ENCODE measurements at places on chromosomes 6 and 20.

DNA sequence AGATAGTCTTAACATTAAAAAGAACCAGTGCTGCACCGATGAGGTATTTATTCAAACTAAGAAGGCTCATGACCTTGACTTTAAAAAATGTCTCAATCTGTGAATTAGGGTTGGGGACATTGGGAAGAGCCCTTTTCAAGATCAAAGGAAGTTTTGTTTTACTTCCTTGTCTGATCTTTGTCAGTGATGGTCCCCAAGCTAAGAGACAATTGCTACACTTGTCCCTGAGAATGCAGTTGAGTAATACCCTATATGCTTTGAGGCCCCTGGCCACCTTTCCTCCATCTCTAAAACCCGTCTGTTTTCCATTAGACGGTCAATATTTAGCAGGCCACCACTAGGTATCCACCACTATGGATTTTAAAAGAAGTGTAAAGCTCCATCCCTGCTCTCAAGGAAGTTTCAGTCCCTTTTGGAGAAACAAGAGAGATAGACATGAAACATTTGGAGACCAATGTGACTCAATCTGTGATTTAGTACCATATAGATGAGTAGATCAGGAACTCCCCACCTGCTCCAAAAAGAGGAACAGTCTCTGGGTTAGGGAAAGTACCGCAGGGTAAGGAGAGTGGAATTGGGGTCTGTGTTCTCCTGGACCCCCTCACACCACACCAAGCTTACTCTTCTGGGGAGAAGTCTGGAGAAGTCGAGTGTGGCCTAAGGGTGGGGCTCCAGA, 99.1 kb upstream of the ISM1 start:
- no peak for DNase-seq

DNA sequence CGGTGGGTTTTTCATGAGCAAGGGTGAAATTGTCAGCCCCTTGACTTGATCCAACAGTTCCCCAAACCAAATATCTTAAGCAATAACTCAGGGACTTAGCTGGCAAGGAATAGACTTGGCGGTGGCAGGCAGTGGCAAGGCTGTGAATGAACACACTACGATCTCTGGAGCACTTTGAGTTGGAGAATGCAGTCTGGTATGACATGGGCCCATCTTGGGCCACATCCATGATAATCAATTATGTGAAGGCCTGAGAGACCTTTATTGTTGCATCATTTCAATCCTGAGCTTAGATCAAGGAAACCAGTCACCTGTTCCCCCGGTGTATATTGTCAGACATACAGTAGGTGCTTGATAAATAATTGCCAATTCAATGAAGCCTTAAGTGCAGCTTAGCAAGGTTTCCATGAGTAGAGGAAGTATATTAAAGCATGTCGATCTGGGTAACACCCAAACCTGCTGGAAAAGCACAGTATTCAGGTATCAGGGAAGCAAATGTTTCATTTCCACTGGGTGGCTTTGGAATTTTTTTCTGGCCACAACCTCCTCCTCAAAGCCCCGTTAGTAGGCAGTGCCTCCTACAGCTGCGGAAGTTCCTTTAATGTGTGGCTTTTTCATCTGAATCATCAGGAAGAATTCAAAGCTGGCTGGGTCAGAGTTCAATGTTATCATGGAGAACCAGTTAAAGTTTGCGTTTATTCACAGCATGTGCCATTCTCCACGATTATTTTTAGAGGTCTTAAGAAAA, 10.2 kb downstream of the CASS4 start:
- peak; percentile 76 for DNase-seq

DNA sequence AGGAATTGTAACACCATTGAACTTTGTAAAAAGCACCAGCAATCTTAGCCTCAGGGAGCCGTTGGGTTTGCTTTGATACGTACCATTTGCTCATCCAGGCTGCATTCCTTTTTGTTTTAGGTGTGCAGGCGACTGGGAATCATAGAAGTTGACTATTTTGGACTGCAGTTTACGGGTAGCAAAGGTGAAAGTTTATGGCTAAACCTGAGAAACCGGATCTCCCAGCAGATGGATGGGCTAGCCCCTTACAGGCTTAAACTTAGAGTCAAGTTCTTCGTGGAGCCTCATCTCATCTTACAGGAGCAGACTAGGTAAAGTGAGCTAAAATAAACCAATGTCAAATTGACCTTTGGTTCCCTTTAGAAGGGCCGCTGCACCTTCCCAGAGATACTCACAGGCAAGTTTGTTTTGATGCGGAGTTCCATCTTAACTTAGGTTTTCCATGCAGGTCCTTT, 1.6 kb downstream of the MYLIP start:
- DNase-seq, result peak; percentile 68

GRCh38 chr6:21741221-21742109, 147.9 kb downstream of the SOX4 start:
- no peak for DNase-seq

GRCh38 chr6:111741177-111741952, 131.9 kb downstream of the FYN start:
- DNase-seq, result no peak

DNA sequence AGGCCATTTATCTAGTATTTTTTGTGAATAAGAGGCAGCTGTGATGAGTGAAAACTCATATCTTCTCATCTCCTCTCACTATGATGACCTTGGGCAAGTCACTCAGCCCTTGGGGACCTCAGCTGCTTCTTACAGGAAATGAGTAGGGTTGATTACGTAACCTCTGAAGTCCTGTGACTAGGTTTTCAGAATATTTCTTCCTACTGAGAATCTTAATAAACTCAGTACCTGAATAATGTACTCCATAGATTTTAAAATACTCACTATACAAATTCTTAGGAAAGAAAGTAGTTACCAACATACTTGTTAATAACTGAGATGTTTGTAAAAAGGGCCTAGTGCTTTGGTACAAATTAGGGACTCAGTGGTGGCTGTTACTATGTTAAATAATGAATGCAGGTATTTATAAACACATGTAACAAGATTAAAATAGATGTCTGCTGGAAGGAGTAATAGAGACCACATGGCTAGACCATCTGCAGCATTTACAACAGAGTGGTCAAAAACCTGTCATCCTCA, 60.9 kb downstream of the RPRD1B start:
- peak; percentile 86 for DNase-seq

DNA sequence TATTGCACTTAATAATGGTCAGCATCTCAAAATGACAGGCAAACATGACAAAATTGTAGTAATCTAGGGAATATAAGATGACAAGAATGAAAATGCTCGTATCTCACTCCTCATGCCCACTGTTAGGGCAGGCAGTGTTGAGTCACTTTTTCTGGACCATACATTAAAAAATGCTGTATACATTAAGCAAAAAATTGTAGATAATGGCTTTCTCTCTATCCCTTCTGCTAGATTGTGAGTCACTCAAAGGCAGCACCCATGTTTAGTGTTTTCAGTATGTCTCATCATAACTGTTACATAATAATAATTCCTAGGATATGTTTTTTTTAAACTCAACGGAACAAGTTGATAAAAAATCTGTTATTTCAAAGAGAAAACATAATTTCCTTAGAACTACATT, 199.3 kb downstream of the TENT5A start:
- no peak for DNase-seq

DNA sequence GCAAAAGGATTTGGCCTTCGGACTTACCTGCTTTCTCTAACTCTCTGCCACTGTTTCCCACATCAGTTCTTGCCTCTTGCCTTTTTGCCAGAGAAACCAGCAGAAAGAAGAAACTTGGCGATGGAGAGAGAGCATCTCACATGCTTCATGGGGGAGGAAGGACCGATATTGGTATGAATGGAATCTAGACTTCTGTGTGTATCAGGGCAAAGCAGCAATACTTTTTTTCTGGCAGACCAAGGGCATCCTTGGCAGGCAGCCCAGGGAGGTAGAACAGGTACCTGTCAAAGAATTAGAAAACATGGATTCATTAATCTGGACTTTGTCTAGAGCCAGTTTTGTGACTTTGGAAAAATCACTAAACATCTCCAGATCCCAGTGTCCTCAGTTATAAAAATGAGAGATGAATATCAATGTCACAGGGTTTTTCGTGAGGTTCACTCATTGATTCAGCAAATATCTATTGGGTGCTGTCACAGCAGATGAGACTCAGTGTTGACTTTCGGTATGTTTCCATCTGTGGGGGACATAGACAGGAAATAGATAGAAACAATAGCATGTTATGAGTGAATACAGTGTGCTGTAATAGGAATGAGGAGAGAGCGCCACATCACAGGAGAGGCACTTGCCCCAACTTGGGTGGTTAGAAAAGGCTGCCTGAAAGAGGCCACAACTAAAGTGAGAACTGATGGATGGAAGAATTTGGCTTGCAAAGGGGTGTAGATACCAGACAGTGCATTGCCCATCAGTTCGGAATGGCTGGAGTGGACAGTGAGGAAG, 114.1 kb downstream of the CD83 start:
- no peak for DNase-seq

- DNase-seq, result peak; percentile 67
Observed at GRCh38 chr20:5557123-5557522, 193.1 kb upstream of the SHLD1 start.

DNA sequence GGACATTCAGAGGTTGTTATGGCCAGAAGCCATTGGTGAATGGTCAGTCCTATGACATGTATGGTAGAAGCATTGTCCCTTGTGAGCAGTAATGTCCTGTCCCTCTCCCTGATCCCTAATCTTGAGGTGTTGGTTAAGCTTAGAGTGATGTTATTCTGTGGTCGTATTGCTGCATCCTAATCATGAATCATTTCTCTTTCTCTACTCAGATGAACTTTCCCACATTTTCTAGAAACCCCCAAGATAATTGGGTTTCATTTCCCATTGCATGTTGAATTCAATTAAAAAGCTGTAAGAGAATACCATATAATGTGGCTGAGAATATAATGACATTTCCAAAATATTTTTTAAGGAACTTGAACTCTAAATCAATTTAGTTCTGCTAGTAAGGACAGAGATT, 175.1 kb downstream of the PLCB4 start:
- DNase-seq, result no peak

DNA sequence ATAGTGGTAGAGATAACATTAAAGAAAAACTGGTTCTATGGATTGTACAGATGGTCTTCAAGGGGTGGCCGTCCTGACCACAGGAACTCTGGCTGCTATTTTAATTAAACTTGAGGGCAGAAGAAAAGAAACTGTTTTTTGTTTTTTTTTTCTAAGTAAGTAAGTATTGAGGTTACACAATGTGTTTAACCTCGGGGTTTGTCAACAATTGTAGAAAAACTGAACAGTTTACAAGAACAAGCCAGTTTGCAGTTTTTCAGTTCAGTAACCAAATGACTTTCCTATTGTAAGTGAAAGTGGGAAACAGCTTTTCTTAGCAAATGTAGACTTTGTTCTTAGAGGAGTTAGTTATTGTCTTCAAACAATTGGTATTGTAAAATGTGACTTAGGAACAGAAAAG, 77.0 kb downstream of the PLCB1 start:
- no peak for DNase-seq

GRCh38 chr20:62112368-62112767, 9.9 kb upstream of the LSM14B start:
- DNase-seq, result no peak

- no peak for DNase-seq
Observed at GRCh38 chr6:124495665-124496190, 466.5 kb upstream of the RNF217 start.

- DNase-seq, result peak; percentile 65
Observed at GRCh38 chr20:44651684-44652423, at the start of gene ADA. TSS of gene ADA (minus strand) at chr20:44651699. CDS start at chr20:44651607, 92 bp downstream.

GRCh38 chr6:100484474-100484873, 19.8 kb upstream of the SIM1 start:
- no peak for DNase-seq
